ENCODE measurements at places on chromosomes 6 and 20.

- no peak for DNase-seq
These were observed 1.3 kb downstream of the RGL2 start for GRCh38 chr6:33297406-33297955.

DNA sequence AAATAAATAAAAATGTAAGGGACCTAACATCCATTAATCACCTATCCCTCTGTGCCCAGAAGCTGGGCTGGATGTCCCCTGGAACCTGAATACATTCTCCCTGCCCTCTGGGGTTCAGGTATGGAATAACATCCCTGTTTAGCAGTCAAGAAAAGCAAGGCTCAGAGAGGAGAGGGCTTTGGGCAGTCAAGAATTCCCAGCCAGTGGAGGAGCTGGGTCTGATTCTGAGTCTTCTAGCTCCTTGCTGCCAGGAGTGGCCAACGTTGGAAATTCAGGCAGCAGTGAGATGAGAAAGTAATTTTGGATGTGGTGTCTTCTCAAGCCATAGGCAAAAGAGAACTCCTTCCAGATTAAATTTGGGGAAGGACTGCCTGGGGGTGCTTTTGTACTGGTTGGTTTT, 42.6 kb upstream of the ZNFX1 start:
- DNase-seq, result no peak

DNA sequence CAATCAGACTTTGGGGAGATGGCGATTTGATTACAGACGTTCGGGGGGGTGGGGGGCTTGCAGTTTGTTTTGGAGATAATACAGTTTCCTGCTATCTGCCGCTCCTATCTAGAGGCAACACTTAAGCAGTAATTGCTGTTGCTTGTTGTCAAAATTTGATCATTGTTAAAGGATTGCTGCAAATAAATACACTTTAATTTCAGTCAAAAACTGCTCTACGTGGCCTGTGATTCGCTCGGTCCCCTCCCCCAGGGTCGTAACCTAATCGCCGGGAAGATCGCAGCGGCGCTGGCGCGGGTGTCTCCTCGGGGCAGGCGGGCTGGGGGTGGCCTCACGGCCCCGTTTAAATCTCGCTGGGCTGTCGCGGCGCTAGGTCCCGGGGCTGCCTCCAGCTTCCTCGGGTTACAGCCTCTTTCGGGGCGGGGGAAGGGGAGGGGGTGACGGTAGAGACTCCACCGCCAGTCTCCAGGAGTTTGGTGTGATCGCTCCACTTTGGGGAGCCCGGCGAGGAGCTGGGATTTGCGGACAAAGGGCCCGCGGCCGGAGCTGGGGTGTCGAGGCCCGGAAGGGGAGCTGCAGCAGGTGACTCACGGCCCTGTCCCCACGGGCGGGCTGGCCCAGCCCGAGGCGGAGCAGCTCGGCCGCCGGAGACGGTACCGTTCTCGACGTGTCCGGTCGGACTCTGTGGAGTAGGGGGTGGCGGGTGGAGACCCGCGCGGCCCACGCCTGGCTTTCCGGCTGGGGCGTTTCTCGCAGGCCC, 4.2 kb downstream of the FOXC1 start:
- no peak for DNase-seq

DNA sequence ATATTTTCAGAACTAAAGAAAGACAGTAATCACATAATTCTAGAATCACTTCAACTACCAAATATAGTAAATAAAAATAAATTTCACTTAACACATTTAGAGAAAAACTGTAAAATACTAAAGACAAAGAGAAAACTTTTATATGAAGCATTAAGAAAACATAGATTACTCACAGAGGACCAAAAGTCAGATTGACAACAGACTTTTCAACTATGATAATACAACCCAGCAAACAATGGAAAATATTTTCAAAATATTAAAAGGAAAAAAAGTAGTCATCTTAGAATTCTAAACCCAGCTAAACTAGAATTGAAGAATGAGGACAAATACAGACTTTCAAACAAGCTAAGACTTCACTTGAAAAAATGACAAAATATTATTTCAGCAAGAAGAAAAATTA, 164.8 kb upstream of the ARID1B start:
- DNase-seq, result no peak

- DNase-seq, result no peak
These were observed 3.6 kb downstream of the GHRH start for GRCh38 chr20:37257988-37258387.

GRCh38 chr6:137767911-137768690, 99.0 kb upstream of the TNFAIP3 start:
- no peak for DNase-seq

- DNase-seq, result no peak
These were observed 533.5 kb upstream of the MMS22L start for GRCh38 chr6:97816526-97816925.

GRCh38 chr6:29439006-29439405, at the start of gene OR10C1:
OR10C1 (plus strand) TSS chr6:29439306; CDS start chr6:29440016, 710 bp downstream.
- DNase-seq, result no peak

- no peak for DNase-seq
These were observed 175.1 kb downstream of the PDE10A start for GRCh38 chr6:165487950-165488349.
